ENCODE measurements at places on chromosomes 12 and 14.
A peak's percentile ranks its signal among the peaks of the same experiment; 100 is the strongest.

GRCh38 chr12:18864900-18865561 lies 127.1 kb downstream of the CAPZA3 start:
- DNase-seq, result no peak

GRCh38 chr12:46983959-46984841 lies 95.2 kb upstream of the PCED1B start:
- peak; percentile 20 for DNase-seq

DNA sequence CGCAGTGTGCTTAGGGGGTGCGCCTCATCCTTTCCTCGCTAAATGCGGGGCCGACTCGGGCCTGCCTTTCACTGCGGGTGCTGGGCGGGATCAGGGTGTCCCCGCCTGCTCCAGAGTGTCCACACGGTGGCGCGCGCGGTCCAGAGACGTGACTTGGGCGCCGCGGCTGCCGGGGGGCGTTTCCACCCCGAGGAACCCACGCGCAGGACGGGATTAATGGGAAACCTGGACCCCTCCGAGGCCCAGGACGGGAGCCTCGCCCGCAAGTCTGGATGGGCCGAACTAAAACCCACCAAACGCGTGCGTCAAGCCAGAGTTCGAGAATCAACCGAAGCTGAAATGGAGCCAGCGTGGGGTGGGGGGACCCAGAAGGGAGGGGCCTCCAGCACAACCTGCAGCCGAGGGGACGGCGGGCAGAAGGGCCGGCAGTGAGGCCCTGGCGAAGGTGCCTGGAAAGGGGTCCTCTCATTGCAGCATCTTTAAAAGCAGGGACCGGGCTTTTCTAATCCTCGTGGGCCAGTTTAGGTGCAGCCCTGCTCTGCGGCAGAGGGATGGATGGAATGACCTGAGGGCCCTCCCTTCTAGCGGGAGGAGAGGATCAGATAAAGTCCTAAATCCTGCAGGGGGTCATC lies 93.3 kb downstream of the NINJ2 start:
- DNase-seq, result peak; percentile 77

DNA sequence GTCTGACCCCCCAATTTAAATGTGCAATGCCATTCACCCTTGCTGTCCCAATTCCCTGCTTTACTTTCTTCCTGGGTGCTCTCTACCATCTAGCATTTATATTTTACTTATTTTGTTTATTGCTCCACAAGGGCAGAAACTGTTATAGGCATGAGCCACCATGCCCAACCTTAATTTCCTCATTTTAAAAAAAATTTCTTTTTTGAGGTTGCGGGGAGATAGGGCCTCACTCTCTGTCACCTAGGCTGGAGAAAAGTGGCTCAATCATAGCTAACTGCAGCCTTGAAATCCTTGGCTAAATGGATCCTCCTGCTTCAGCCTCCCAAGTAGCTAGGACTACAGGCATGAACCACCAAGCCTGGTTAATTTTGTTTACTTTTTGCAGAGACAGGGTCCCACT lies 13.0 kb downstream of the HPD start:
- no peak for DNase-seq

- DNase-seq, result no peak
These were observed 17.0 kb downstream of the ATP2B1 start for GRCh38 chr12:89691659-89692058.
